ENCODE measurements at places on chromosomes 12 and 14.

- peaks cover 37% of the 10 kb centered on the region for H3K4me1 ChIP-seq
- no peak overlapping the region for H3K27ac ChIP-seq
- H3K4me3 ChIP-seq, result no peak overlapping the region
- H3K27me3 ChIP-seq, result no peaks in the 10 kb centered on the region
- no peaks in the 10 kb centered on the region for H3K36me3 ChIP-seq
- DNase-seq, result peak; percentile 30
Measured at GRCh38 chr14:102363182-102363943, 622 bp downstream of the TECPR2 start.

- H3K4me1 ChIP-seq, result peaks cover 41% of the 10 kb centered on the region
- no peak for DNase-seq
- H3K4me3 ChIP-seq, result no peak overlapping the region
- peak overlapping the region; percentile 4 for H3K27ac ChIP-seq
- peaks cover 10% of the 10 kb centered on the region for H3K36me3 ChIP-seq
- no peaks in the 10 kb centered on the region for H3K27me3 ChIP-seq
Measured at GRCh38 chr12:45234139-45234865, 18.4 kb downstream of the ANO6 start.

- no peaks in the 10 kb centered on the region for H3K27me3 ChIP-seq
- no peaks in the 10 kb centered on the region for H3K36me3 ChIP-seq
- H3K4me3 ChIP-seq, result no peak overlapping the region
- H3K4me1 ChIP-seq, result peaks cover 10% of the 10 kb centered on the region
- no peak for DNase-seq
- H3K27ac ChIP-seq, result no peak overlapping the region
Measured at GRCh38 chr14:99608591-99608990, 4.6 kb upstream of the CCDC85C start.

DNA sequence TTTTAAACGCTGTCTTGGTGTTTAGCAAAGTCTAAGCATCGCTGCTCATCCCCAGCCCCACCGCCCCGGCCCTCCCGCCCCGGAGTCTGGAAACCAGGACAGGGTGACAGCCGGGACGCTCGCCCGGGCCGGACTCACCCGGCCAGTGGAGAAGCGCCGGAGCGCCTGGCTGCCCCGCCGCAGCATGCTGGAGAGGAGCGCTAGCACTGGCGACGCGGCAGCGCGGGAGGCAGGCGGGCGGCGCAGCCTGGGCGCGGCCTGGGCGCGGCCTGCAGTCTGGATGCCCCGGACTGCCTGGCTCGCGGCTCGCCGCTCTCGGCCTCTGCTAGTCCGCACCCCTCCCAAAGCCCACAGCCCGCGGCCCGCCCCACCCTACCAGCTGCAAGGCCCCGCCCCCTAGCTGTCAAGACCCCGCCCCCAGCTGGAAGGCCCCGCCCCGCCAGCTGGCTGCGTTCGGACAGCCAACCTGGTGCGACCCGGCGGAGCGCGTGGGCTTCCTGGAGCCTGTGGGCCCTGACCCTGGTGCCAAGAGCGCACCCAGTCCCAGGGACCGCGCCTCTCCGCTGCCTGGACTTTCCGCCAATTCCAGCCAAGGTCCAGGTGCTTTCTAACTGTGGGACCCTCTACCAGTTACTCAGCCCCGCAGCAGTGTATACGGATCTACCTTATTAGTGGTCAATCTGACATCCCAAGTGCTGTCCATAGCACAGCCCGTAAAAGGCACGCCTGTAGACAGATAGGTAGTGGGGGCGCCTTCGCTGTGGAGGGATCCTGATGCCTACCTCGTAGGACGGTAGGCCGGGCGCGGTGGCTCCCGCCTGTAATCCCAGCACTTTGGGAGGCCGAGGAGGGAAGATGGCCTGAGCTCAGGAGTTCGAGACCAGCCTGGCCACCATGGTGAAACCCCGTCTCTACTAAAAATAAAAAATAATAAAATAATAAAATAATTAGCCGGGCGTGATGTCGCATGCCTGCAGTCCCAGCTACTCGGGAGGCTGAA, at the start of gene ALDH1L2:
Gene ALDH1L2 (minus strand): TSS at position 208 of the 1,000 bp plus-strand sequence. CDS start 22 bp downstream, at position 186.
- H3K27me3 ChIP-seq, result peaks cover 36% of the 10 kb centered on the region
- H3K4me1 ChIP-seq, result peaks cover 6% of the 10 kb centered on the region
- peaks cover 2% of the 10 kb centered on the region for H3K36me3 ChIP-seq
- peak within 1 kb of the TSS; percentile 73 for H3K4me3 ChIP-seq

- no peaks in the 10 kb centered on the region for H3K4me1 ChIP-seq
- no peak overlapping the region for H3K4me3 ChIP-seq
- H3K27me3 ChIP-seq, result no peaks in the 10 kb centered on the region
Measured at GRCh38 chr14:31229638-31230572, 22.3 kb upstream of the HECTD1 start.

- no peaks in the 10 kb centered on the region for H3K27me3 ChIP-seq
- no peaks in the 10 kb centered on the region for H3K36me3 ChIP-seq
- DNase-seq, result no peak
- no peak overlapping the region for H3K27ac ChIP-seq
- no peaks in the 10 kb centered on the region for H3K4me1 ChIP-seq
Measured at GRCh38 chr12:51505360-51506105, 80.9 kb downstream of the SLC4A8 start.

DNA sequence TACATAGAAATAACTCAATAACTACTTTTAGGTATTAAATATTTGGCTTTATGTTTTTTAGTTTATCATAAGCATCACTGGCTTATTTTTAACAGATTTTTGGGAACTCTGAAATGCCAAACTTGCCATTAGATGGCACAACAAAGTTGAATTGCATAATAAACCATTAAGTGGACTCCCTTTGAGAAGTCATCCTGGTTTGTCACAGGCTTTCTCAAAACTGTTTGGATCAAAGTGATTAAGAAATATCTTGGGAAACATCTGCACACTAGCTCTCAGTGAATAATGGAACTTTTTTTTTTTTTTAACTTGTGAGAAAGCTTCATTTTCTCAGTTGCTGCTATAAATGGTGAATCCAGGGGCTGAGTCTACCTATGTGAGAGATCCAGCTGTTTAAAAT, 4.3 kb downstream of the SLC16A7 start:
- H3K27ac ChIP-seq, result no peak overlapping the region
- no peak for DNase-seq
- H3K27me3 ChIP-seq, result no peaks in the 10 kb centered on the region
- no peaks in the 10 kb centered on the region for H3K36me3 ChIP-seq
- H3K4me1 ChIP-seq, result peaks cover 80% of the 10 kb centered on the region

DNA sequence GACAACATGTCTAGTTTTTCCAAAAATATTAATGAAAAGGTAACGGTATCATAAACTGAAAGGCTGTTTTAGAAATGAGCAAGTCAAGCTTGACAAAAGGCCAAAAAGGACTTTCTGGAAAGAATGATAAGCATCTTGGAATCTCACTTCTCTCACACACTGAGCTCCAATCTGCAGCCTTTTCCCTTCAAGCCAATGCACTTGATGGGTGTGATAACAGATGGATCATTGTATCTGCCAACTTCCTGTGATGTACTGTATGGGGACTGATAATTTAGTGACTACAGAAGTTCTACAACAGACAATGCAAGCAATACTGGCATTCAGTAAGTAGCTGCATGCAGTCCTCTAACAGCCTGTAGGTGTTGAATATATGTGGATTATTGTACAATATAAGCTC, 147.1 kb downstream of the MED13L start:
- no peak overlapping the region for H3K27ac ChIP-seq
- H3K4me1 ChIP-seq, result peaks cover 72% of the 10 kb centered on the region
- no peaks in the 10 kb centered on the region for H3K36me3 ChIP-seq
- H3K4me3 ChIP-seq, result no peak overlapping the region
- H3K27me3 ChIP-seq, result no peaks in the 10 kb centered on the region

DNA sequence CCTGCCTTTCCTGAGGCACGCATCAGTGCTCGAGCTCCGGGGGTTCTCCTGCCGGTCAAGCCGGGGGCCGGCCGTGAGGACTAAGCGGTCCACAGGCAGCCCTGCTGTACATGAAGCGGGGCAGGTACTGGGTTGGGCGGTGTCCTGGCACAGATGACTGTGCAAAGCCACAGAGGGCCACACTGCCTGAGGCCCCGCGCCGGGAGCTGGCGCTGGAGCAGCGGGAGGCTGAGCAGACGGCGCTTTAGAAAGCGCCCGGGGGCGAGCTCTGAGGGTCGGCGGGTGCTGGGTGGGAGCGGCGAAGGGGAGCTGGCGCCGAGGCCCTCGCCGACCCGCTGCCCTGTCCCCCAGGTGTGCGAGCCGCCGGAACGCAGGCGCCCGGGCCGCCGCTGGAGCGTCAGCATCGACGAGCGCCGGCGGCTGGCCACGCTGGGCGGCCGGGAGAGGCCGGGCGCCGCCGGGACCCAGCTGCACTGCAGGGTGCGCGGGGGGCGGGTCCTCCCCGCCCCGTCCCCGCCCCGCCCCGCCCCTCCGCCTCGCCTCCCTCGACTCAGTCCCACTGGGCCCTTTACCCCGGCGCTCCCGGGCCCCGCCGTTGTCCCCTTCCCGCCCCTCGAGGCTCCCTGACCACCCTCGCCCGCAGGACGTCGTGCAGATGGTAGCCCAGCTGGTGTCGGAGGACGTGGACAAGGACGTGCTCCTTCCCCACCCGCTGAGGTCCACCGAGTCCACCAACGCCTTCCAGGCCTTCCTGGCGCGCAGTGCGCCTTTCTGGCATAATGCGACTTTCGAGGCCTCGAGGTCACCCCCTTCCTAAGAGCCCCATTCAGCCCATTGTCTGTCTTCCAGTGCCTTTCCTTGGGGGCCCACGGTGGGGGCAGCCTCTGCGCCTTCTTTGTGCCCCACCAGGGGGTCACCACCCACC, 8.3 kb upstream of the MTA1 start:
- DNase-seq, result peak; percentile 24
- H3K27me3 ChIP-seq, result peaks cover 4% of the 10 kb centered on the region
- H3K36me3 ChIP-seq, result no peaks in the 10 kb centered on the region
- H3K4me3 ChIP-seq, result peak overlapping the region; percentile 36
- H3K4me1 ChIP-seq, result peaks cover 18% of the 10 kb centered on the region

DNA sequence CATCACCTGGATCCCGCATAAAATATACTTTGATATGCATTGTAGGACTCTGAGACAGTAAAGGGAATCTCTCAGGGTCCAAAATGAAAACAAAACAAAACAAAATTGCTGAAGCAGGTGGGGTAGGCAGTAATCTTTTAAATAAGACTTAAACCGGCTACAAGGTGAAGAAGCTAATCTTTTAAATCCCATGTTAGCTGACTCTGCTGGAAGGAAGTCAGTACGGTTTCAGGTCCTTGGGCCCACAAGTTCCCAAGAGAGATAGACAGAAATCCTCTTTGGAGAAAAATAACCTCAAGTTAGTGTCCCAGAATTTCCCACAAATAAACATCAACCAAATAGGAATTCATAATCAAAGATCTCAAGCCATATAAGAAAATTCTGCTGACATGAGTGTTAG, 5.0 kb upstream of the EPS8 start:
- peaks cover 7% of the 10 kb centered on the region for H3K4me1 ChIP-seq
- peaks cover 30% of the 10 kb centered on the region for H3K27me3 ChIP-seq
- no peak overlapping the region for H3K27ac ChIP-seq
- H3K36me3 ChIP-seq, result peaks cover 4% of the 10 kb centered on the region
- DNase-seq, result no peak

- H3K36me3 ChIP-seq, result peaks cover 25% of the 10 kb centered on the region
- H3K4me3 ChIP-seq, result peak overlapping the region; percentile 97
- peaks cover 31% of the 10 kb centered on the region for H3K4me1 ChIP-seq
- peak overlapping the region; percentile 99 for H3K27ac ChIP-seq
- DNase-seq, result no peak
- no peaks in the 10 kb centered on the region for H3K27me3 ChIP-seq
Measured at GRCh38 chr14:101810897-101811621, 49.5 kb downstream of the PPP2R5C start.

DNA sequence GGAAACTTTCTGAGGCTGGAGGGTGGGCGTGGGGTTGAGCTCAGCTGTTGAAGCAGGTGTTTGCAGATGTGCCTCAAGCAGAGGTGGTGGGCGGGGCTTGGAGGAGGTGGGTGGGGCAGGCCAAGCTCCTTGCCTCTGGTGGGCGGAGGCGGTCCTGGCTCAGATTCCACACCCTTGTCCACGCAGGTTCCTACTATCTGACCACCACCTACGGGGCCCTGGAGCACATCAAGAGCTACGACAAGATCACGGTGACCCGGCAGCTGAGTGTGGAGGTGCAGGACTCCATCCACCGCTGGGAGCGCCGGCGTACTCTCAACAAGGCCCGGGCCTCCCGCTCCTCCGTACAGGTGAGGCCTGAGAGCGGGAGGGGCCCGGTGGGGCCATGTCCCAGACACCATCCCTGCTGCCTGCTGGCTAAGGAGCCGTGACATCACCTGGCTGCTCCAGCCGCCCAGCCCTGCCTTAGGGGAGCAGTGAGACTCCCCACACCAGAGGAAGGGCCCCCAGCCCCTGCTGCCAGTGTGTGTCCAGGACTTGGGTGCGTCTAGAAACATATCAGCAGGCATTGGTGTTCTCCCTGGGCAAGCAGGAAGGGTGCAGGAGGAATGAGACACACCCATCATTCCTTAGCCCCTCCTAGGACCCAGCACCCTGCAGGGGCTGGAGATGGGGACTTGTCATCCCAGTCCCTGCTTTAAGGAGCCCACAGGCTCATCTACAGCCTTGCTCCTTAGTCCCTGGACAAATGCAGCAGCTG, 63.4 kb downstream of the LGMN start:
- DNase-seq, result no peak
- no peak overlapping the region for H3K4me3 ChIP-seq
- peaks cover 10% of the 10 kb centered on the region for H3K4me1 ChIP-seq
- H3K36me3 ChIP-seq, result peaks cover 14% of the 10 kb centered on the region

DNA sequence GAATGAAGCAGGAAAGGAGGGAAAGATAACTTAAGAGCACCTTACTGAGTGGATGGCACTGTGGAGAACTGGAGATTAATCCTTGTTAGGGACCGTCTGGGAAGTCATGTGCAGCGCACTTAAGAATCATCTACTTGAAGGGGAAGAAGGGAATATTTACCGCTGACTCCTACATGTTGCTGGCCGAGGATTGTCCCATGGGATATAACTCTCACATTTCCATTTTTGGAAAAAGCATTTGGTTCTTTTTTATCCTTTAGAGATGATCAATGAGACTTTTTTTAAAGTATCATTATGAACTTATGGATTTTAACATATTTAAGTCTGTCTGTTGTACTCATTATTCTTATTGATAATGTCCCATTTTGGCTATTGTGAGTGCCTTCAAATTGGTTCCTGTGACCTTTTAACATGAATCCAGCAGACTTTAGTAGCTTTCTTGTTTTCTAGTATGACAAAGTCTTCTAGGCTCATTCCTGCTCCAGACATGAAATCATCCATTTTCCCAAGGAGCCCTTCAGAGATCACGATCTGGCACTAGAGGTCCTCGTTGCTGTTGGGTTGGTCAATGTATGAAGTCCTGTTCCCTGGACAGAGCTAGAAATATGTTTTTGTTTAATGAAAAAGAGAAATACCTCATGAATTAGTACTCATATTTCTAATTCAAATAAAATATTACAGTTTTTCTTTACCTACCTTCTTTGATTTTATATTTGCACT, 20.2 kb upstream of the FAM234B start:
- no peaks in the 10 kb centered on the region for H3K4me1 ChIP-seq
- no peaks in the 10 kb centered on the region for H3K36me3 ChIP-seq
- no peak for DNase-seq
- peaks cover 8% of the 10 kb centered on the region for H3K27me3 ChIP-seq

- H3K27ac ChIP-seq, result no peak overlapping the region
- no peaks in the 10 kb centered on the region for H3K27me3 ChIP-seq
- no peak for DNase-seq
- no peak overlapping the region for H3K4me3 ChIP-seq
Measured at GRCh38 chr12:116726694-116727093, 11.2 kb downstream of the SPRING1 start.

GRCh38 chr12:120720234-120720986, 5.2 kb upstream of the ACADS start:
- no peak overlapping the region for H3K4me3 ChIP-seq
- no peak overlapping the region for H3K27ac ChIP-seq
- H3K27me3 ChIP-seq, result no peaks in the 10 kb centered on the region
